T-helper 17 cell (primary cell): ENCODE measurements at places on chromosomes 3 and 15.

DNA sequence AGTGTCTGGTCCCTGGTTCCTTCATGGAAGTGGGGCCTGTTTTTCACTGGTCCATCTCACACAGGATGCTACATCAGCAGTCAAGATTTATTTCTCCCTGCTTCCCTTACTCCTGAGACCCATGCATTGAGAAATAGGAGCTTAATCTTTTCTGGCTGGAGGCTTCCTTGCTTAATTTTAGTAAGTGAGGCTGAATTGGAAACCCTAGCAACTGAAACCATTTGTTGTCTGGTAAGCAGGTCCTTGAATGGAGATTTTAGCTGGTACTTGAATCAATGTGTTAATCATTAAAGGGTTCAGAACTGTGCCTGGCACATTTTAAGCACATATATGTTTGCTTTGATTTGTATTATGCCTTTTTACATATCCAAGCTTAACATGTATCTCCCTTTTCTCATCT lies 20.2 kb upstream of the MEF2A start:
- no peak for DNase-seq

- no peak for DNase-seq
Observed at GRCh38 chr3:89925976-89926375, 818.6 kb downstream of the EPHA3 start.

- no peak for DNase-seq
Observed at GRCh38 chr15:29613951-29614382, 208.3 kb downstream of the TJP1 start.

DNA sequence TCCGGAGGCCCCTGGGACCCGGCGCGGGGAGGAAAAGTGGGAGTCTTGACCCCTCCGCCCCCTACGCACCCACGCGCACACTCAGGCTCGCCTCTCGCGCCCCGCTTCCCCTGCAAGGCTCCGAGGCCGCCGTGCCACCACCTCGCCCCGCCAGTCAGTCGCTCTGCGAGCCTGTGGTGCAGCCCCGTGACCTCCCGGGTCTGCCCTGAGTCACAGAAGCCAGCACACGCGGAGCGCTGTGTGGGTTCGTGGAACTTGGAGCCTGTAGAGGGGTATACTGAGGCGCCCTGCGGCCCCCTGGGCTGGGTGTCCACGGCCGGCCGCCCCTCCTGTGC lies 380 bp upstream of the ALS2CL start:
- peak; percentile 22 for DNase-seq

DNA sequence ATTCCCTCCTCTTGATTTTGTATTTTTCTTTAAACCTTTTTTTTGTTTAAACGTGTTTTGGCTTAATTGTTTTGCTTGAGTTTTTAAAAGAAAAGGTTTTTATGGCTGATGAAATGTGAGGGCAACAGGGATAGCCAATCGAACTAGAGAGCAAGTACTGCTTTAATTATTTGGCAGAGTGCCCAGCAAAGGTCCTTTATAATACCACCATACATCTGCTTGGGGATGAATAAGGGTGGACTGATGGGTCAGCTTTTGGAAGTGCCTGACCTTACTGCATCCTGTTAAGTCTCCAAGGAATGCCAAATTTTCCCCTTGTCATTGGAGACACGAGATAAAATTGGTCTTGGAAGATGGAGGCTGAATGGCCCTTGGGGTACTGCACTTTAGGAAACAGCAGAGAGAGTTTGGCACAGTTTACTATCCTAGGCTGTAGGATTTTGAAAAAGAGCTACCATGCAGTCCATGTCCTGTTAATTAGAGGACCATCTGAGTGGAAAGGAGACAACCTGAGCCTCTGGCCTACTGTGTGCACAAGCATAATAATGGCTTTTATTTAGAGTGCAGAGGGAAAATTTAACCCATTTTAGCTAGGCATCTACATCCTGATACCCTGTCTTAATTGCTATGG lies 19.8 kb upstream of the MTHFS start:
- DNase-seq, result no peak

DNA sequence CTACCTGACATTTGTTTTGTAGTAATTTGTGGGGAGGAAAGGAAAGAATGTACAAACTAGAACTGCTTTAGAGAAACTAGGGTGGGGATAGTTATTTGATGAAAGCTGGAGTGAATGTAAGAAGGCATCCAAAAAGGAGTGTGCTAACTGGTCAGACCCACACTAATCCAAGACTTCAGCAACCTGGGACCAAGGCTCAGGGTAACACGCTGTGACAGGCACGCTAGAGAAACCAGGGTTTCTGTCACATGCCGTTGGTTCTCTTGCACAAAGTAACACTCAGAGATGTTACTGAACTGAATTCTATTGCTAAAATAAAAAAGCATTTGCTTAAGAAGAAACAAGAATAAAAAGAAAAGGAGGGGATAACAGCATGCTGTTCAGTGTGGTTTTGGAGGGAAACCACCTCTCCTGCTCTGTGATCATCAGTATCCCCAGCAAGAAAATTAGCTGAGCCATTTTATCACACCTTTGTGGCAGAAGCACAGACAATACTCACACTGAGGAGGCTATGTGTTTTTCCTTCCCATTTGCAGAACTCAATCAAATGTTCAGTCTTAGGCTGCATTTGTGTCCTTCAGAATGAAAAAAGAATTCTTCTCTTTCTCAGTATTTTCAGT lies 2.8 kb upstream of the CCDC80 start:
- no peak for DNase-seq

DNA sequence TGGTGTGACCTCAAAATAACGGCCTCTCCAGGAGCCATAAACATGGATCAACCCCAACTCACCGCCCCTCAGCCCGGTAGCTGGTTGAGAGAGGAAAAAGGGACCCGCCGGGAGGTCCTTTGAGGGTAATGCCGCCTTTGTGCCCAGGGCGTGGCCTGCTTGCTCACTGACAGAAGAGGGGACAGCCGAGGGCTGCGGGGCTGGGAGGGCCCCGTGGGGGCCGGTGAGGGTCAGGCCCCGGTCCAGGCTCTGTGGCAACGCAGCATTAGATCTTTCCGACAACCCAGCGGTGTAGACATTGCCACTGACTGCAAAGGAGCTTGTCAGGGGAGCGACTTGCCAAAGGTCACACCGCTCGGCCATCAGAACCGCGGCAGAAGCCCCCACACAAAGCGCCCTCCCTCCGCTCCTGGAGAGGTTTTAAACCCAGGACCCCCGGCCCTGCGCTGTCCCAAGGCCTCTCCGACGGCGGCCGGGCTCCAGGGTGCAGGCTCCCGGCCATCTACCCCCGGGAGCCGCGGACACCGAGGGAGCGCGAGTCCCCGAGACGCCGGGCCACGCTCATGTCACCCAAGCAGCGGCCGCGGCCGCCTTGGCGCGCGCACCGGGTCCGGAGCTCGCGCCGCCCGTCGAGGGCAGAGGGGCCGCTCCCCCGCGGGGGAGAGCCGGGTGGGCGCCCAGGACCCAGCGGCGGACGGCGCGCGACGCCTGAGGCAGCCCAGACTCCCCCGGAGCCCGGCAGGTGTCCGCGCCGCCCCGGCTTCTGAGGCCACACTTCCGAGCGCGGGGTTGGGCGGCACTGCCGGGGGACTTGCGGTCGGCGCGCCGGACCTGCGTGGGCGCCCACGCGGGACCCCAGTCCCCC lies 975 bp downstream of the PCSK6 start:
- no peak for DNase-seq

DNA sequence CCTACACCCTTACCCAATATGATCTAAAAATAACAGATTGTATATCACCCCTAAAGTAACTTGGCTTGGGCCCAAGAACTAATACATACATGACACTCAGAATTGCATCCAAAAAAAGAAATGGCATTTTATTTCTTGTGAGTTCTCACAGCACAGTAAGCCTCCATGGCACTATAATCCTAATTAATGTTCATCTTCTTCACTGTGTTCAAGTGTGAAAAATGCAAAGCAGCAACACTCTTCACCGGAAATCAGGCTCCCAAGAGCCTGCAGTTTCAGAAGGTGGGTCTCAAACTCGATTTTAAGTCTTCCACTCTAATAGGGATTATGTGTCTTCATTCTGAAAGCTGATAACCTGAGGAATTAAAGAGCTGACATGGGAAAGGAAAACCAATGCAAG lies 142.8 kb upstream of the TSC22D2 start:
- DNase-seq, result no peak
